T-helper 1 cell (primary cell): ENCODE measurements at places on chromosomes 5 and 9.

DNA sequence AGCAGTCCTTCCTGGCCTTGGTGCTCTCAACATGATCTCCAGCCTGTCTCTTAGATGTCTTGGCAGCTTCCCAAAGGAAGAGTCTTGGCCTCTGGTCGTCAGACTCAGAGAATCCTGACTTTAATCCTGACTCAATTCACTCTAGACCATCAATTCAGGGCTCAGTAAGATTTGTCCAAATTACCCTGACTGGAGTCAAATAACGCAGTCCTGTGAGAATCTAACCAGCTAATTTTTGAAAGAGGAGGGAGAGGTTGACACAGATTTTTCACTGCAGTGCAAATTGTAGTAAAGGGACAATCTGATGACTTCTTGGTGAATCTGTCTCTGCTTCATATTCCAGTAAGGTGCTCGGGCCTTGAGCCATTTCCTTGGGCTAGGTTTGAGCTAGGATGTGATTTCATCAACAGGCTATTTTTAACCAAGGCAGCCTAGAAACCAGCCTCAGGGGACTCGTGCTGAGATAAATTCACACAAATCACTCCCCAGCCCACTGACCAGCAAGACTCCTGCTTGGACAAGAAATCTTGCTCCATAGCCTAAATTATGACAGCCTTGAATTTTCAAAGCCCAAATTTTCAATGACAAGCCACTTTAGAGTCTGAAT is 257.4 kb downstream of the ENC1 start:
- DNase-seq, result no peak

GRCh38 chr9:130172161-130172857 is at the start of gene NCS1:
Gene NCS1, plus strand, starts transcription at chr9:130172404. Its CDS starts 260 bp downstream, at chr9:130172664.
- DNase-seq, result no peak

GRCh38 chr9:71819115-71819739 is 50.9 kb upstream of the CEMIP2 start:
- peak; percentile 52 for DNase-seq

- DNase-seq, result no peak
These were observed 26.7 kb upstream of the SPINK14 start for GRCh38 chr5:148141645-148142044.

DNA sequence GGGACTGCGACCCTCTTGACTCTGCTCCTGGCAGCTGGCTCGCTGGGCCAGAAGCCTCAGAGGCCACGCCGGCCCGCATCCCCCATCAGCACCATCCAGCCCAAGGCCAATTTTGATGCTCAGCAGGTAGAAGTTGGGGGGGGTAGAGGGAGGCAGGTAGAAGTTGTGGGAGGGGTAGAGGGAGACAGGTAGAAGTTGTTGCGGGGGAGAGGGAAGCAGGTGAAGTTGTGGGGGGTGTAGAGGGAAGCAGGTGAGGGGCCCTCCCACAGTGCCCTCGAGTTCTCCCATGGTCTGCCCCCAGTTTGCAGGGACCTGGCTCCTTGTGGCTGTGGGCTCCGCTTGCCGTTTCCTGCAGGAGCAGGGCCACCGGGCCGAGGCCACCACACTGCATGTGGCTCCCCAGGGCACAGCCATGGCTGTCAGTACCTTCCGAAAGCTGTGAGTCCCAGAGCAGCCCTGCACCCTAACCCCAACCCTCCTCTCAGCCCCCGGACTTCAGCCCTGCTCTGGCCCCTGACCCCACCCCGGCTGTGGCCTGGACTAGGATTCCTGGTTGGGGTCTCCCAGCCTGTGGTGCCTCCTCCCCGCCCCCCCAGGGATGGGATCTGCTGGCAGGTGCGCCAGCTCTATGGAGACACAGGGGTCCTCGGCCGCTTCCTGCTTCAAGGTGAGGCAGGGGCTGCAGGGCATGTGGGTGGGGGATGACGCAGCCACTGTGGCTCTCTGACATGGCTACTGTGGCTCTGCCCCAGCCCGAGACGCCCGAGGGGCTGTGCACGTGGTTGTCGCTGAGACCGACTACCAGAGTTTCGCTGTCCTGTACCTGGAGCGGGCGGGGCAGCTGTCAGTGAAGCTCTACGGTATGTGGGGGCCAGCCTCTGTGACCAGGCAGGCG is 537 bp downstream of the C8G start:
- no peak for DNase-seq

- DNase-seq, result no peak
These were observed 135.6 kb downstream of the ACTL7B start for GRCh38 chr9:108720191-108720642.

GRCh38 chr5:116476897-116477537 is 97.6 kb downstream of the SEMA6A start:
- DNase-seq, result no peak
